ENCODE measurements at places on chromosomes 6 and 20. TPM values are rescaled to one million over a fixed set of nuclear protein-coding genes. Genes with fewer than 3 reads are reported as not detected.

DDO gene
- 0.20 TPM for polyA plus RNA-seq

TCP11 gene
- polyA plus RNA-seq = 0.15 TPM

SLC12A5 gene
- 0.71 TPM for polyA plus RNA-seq

PRSS16 gene
- polyA plus RNA-seq = not detected

MEI4 gene
- 0.12 TPM for polyA plus RNA-seq

TBX18 gene
- polyA plus RNA-seq = 21.7 TPM

RBM24 gene
- 227 TPM for polyA plus RNA-seq

MTFR2 gene
- 1.4 TPM for polyA plus RNA-seq

BTN1A1 gene
- polyA plus RNA-seq = 0.11 TPM

RREB1 gene
- polyA plus RNA-seq = 15.8 TPM

ZNF391 gene
- 5.7 TPM for polyA plus RNA-seq

CCDC170 gene
- 0.60 TPM for polyA plus RNA-seq

ZNF165 gene
- 1.1 TPM for polyA plus RNA-seq

SIGLEC1 gene
- 5.4 TPM for polyA plus RNA-seq
